ENCODE measurements at places on chromosomes 7 and 10.

GRCh38 chr10:94103801-94104221 lies 110.1 kb downstream of the PLCE1 start:
- DNase-seq: no peak

DNA sequence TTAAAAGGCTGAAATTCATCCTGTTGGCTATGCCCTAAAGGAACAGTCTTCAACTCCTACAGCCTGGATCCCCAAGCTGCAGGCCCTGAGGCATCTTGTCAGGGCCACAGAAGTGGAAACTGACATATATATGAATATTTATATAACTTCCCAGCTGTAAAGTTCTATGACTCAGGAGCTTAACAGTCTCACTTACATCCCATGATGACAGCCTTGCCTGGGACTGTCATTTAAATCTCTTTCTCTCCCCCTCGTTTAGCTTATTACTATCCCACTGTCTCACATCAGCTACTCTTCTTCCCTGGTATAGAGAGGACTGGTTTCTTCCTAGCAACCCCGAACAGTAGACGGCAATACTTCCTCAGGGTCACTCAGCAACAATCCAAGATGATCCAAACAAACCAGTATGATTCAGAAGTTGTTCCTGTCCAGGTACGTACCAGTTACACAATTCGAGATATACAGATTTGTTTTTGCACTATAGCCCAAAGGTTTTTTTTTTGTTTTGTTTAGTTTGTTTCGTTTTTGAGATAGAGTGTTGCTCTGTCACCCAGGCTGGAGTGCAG lies 22.7 kb downstream of the KIAA1549 start:
- no peak for DNase-seq

GRCh38 chr10:34102893-34103506 lies 712.1 kb downstream of the PARD3 start:
- DNase-seq: no peak

- DNase-seq: no peak
Measured at GRCh38 chr7:93884541-93884940, 6.0 kb downstream of the TFPI2 start.

DNA sequence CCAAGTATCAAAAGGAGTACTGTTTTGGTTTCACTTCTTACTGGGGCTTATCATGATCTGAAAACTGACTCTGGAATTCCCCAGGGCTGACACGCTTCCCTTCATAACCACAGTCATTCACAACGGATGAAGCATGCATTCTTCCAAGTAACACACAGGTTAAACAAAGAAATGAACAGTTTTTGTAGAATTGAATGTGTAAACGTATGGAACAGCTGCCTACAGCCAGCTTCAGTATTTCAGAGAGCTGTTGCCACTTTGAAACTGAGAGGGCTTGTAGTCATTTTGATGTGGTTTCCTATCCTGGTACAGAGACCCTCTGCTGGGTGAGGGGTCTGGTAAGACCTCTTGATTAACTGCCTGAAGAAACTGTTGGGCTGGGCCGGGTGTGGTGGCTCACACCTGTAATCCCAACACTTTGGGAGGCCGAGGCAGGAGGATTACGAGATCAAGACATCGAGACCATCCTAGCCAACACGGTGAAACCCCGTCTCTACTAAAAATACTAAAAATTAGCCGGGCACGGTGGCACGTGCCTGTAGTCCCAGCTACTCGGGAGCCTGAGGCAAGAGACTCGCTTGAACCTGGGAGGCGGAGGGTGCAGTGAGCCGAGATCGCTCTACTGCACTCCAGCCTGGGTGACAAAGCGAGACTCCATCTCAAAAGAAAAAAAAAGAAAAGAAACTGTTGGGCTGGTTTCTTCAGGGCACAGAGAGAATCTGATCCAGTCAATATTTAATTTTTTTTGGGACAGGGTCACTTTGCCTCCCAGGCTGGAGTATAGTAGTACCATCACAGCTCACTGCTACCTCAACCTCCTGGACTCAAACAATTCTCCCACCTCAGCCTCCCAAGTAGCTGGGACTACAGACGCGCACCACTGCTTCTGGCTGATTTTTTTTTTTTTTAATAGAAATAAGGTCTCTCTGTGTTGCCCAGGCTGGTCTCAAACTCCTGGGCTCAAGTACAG lies 4.7 kb downstream of the NFE2L3 start:
- DNase-seq: no peak

DNA sequence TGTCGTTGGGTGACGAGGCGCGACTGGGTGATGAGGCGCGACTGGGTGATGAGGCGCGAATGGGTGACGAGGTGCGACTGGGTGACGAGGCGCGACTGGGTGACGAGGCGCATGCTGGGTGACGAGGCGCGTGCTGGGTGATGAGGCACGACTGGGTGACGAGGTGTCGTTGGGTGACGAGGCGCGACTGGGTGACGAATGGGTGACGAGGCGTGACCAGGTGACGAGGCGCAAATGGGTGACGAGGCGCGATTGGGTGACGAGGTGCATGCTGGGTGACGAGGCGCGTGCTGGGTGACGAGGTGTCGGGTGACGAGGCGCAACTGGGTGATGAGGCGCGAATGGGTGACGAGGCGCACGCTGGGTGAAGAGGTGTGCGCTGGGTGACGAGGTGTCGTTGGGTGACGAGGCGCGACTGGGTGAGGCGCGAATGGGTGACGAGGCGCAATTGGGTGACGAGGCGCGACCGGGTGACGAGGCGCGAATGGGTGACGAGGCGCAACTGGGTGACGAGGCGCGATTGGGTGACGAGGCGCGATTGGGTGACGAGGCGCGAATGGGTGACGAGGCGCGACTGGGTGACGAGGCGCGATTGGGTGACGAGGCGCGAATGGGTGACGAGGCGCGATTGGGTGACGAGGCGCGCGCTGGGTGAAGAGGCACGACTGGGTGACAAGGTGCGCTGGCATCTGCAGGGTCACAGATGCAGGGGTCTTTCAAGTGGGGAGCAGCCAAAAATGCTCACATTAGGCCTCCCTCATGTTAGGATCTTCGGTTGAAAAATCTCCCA lies 7.9 kb upstream of the NOM1 start:
- no peak for DNase-seq

DNA sequence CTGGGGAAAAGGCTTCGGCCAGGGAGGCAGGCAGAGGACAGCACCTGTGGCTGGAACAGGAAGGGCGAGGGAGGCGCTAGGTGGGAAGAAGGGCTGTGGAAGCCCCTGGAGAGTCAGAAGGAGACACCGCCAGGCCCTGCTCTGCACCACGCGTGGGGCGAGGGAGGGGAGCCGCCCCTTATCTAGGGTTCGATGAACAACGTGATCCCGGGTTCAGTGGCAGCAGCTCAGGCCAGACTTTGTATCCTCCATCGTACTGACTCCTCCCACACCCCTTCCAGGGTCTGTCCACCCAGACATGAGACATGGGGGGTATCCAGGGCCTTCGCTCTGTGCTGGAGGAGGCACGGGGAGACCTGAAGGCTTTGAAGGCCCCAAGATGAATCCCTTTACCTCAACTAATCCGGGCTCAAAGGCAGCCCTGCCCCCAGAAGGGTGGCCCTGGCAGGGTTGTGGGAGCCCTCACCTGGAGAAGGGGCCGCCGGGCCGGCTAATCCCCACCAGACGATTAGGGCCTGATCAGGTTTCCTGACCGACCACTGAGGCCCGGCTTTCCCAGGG lies 110.8 kb downstream of the PDGFA start:
- DNase-seq: no peak

- DNase-seq: no peak
Measured at GRCh38 chr7:154568346-154568745, 434.6 kb downstream of the PAXIP1 start.

- no peak for DNase-seq
Measured at GRCh38 chr10:70777063-70777875, 7.9 kb downstream of the TBATA start.

DNA sequence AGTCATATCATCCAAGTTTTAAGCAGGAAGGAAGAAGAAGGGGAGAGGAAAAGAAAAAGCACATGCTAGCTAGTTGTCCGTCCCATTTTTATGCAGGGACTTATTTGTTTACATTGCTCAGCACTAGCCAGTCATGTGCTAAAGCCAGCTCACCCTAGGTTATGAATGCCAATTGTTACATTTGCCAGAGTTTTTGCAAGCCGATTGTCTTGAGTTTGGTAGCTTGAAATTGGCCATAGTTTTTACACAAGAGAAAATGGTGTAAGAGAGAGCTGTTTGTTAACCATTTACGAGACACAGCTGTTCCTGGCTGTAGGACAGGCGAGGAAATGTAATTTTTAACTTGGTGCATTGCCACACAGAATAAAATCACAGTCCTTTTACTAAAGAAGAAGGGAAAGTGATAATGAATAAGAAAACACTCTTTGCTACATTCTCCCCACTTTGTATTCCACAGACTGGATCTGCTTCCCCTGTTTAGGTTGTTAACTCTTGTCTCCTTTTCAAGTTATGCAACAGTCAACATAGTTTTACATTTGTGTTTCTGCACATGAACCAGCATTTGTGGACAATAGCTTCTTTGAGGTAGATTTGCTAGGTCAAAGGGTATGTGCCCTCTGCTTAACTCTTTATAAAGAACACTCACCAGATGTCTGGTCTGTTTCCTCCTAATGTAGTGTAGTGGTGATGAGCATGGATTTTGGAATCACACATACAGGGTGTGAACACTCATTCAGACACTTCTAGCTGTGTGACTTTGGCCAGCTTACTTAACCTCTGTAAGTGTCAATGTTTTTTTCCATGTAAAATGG lies 357.2 kb downstream of the LRMDA start:
- no peak for DNase-seq

GRCh38 chr7:79494046-79494445 lies 40.6 kb upstream of the MAGI2 start:
- DNase-seq: no peak
